Naive thymus-derived CD4-positive, alpha-beta T cell (primary cell): ENCODE measurements at places on chromosomes 5 and 9. TPM values are rescaled to one million over a fixed set of nuclear protein-coding genes. Genes with fewer than 3 reads are reported as not detected.

DNA sequence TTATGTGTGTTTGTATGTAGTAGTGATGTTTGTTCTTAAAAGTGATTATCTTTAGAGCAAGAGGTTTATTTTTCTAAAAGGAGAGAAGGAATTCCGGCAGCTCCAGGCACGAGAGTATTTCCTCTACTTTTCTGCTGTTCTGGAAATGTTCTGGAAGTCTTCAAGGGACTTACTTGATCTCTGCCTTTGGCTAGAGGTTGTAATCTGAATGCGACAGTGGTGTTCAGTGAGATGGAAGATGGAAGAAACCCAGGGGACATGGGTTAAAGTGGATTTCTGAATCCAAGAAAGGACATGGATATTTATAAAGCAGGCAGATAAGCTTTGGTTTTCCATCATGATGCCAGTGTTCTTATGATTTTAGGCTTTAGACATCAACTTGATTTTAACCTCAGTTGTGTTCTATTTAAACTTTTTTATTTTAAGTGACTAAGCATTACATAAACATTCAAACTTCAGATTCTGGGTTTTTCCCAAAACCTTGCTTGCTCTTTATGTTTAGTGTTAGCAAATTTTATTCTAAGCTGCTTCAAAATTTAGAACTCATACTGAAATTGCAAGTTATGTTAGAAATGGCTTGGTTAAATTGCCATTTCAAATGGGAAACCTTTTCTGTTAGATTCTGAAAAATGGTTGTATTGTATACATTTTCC is 3.6 kb downstream of the GPR21 start:
- no peak overlapping the region for H3K4me3 ChIP-seq
- DNase-seq, result no peak
- H3K36me3 ChIP-seq, result peaks cover 22% of the 10 kb centered on the region
- no peaks in the 10 kb centered on the region for H3K27me3 ChIP-seq
- H3K27ac ChIP-seq, result no peak overlapping the region
- H3K4me1 ChIP-seq, result no peaks in the 10 kb centered on the region

DNA sequence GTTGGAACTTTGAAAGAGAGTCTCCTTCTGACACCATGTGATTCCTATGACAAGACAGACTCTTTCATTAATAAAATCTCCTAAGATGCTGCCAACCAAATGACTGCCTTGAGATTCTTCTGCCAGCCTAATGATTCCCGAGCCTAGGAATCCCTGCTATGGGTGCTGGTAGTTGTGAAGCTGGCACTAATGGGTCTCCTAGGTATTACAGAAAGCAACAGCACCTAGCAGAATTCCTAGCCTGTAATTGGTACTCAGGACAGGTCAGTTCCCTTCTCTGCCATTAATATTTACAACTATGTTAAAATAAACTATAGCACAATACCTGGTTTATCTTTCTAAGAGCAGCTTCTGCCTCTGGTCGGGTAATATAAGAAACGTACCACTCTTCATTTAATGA is 19.3 kb downstream of the C5orf58 start:
- peaks cover 19% of the 10 kb centered on the region for H3K4me1 ChIP-seq
- no peaks in the 10 kb centered on the region for H3K27me3 ChIP-seq
- peaks cover 85% of the 10 kb centered on the region for H3K36me3 ChIP-seq
- H3K27ac ChIP-seq, result no peak overlapping the region
- DNase-seq, result no peak

DNA sequence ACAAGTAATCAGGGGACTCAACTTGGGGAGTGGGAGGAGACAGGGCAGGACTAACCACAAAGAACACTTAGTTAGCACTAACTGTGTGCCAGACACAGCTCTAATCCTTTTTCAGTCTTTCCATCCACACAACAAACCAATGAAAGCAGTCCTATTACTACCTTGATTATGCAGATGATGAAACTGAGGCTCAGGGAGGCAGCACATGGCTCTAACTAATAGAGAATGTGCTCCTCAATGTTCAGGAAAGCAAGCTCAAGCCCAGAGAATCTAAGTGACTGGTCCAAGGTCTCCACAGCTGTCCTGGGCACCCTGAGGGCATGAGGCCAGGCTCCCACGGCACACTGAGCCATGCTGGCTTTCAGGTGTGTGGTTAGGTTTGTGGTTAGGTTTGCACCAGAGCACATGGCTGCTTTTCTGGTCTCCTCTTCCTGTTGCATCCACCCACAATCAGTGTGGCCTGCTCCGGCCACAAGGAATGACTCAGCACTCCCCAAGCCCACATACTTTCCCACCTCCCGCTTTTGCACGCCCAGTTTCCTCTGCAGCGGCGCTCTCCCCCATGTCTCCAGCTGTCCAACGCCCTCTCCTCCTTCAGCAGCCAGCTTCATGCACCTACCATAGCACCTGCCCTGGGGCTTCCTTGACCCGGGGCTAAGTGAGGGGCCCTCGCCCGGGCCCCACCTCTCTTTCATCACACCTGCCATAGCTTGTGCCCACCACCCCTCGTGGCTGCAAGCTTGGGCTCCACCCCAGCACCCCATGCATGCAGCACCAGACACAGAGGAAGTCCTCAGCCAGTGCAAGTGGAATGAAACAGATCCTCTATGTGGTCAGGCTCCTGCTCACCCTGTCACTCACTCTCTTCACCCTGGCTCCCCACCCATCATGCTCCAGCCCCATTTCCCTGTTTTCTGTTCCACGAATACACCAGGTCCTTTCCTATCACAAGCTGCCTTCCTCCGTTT is 133.1 kb downstream of the GABBR2 start:
- no peak overlapping the region for H3K27ac ChIP-seq
- DNase-seq, result no peak
- H3K4me3 ChIP-seq, result no peak overlapping the region
- no peaks in the 10 kb centered on the region for H3K4me1 ChIP-seq
- no peaks in the 10 kb centered on the region for H3K27me3 ChIP-seq

OBP2B gene
- total RNA-seq, result not detected

C9orf72 gene
- total RNA-seq, result 25.9 TPM

PRUNE2 gene
- total RNA-seq, result not detected

CDH12 gene
- total RNA-seq, result not detected

GRCh38 chr5:67978171-67978570 is 237.4 kb upstream of the PIK3R1 start:
- no peaks in the 10 kb centered on the region for H3K36me3 ChIP-seq
- no peaks in the 10 kb centered on the region for H3K4me1 ChIP-seq
- H3K27me3 ChIP-seq, result no peaks in the 10 kb centered on the region
- H3K27ac ChIP-seq, result no peak overlapping the region

GRCh38 chr5:12623408-12623807 is 719.2 kb upstream of the CTNND2 start:
- H3K4me1 ChIP-seq, result no peaks in the 10 kb centered on the region
- H3K27me3 ChIP-seq, result no peaks in the 10 kb centered on the region
- no peak overlapping the region for H3K4me3 ChIP-seq

DNA sequence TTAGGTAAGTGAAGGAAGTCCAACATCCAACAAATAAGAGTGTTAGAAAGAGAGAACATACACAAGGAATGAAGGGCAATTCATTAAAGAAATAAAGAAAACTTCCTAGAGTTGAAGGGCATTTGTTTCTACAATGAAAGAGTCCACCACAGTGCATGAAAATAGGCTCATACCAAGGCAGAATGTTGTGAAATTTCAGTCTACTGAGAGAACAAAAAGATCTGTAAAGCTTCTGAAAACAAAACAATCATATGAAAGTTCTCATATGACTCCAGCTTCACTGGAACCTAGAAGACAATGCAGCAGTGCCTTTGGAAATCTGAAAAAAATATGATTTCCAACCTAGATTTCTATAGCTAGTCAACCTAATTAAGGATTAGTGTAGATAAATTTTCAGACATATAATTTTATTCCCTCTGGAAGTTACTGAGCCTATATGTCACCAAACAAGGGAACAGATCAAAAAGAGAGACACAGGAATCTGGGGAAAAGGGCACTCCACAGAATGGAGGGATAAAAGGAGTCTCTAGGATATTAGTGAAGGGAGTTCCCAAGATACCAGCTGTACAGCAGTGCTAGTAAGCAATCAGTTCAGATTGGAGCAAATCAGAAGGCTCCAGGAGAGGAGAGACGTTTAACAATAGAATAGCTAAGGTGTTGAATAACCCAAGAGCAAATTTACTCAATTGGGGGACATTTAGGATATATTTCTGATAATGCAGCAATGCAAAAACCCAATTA is 5.8 kb downstream of the C5orf58 start:
- DNase-seq, result no peak
- H3K27ac ChIP-seq, result no peak overlapping the region
- H3K4me1 ChIP-seq, result no peaks in the 10 kb centered on the region

- no peaks in the 10 kb centered on the region for H3K4me1 ChIP-seq
- H3K4me3 ChIP-seq, result no peak overlapping the region
- no peak for DNase-seq
- no peak overlapping the region for H3K27ac ChIP-seq
These were observed 21.1 kb upstream of the MEIKIN start for GRCh38 chr5:131966551-131966950.

NIM1K gene
- 0.74 and 0.97 TPM in 2 replicates for total RNA-seq

ANKRD18A gene
- 2.4 and 2.7 TPM in 2 replicates for total RNA-seq

DNA sequence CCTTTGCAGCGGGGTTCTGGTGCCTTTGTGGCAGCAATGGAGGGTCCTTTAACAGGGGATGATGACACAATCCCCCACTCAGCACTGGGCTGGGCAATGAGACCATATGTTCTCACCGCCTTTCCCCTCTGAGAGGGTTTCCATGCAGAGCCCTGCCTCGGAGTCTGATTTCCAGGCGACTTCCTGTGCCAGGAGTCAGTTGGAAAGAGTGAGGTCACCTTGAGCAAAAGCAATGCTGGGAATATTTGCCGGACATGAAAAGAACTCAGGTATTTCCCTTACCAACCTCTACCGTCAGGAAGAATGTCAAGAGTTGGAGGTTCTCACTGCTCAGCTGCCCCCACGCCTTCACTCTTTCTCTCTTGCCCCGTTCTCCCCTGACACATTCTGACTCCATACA is 284.2 kb upstream of the IRX1 start:
- H3K4me1 ChIP-seq, result no peaks in the 10 kb centered on the region
- H3K27me3 ChIP-seq, result no peaks in the 10 kb centered on the region
- H3K36me3 ChIP-seq, result no peaks in the 10 kb centered on the region
- no peak overlapping the region for H3K4me3 ChIP-seq
- DNase-seq, result no peak

MLANA gene
- not detected for total RNA-seq

DNA sequence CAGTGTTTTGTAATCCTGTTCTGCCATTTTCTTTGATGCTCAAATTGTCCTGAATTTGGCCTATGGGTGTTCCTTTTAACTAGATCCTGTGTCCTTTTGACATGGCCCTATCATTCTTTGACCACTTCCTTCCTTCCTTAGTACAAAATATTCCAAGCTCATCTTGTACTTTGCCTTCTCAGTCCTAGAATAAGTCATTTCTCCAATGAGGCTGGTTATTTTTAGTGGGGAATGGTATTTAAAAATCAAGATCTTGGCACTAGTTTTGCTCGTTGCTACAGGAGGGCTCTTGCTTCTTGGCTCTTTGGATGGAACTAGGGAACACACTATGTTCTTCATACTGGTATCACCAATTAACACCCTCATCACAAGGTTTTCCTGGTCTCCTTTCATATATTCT is 108.1 kb downstream of the UNC13B start:
- no peaks in the 10 kb centered on the region for H3K4me1 ChIP-seq
- no peak for DNase-seq
- H3K27me3 ChIP-seq, result peaks cover 4% of the 10 kb centered on the region
- H3K27ac ChIP-seq, result no peak overlapping the region

ANKRA2 gene
- total RNA-seq, result 56.5 TPM

DNA sequence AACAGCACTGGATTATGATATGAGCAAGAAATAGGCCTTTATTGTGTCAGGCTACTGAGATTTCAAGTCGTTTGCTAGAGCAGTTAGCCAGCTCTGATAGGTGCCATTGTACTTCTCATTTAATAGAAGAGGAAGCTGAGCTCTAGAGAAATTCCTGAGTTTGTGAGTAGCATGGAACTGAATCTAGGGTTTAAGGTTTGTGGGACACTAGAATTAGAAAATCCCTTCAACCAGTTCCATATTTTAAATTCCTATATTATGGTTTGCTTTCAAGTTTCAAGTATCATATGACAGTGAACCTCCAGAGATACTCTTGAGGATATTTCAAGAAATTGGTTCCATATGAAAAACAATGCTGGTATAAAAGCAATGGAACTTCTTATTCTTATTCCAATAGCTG is 87.6 kb downstream of the ANKRD55 start:
- H3K4me3 ChIP-seq, result no peak overlapping the region
- peaks cover 84% of the 10 kb centered on the region for H3K4me1 ChIP-seq
- H3K27me3 ChIP-seq, result no peaks in the 10 kb centered on the region
- peak overlapping the region; percentile 38 for H3K27ac ChIP-seq
- no peak for DNase-seq
- H3K36me3 ChIP-seq, result no peaks in the 10 kb centered on the region

MSANTD3 gene
- 7.5 TPM for total RNA-seq

DNA sequence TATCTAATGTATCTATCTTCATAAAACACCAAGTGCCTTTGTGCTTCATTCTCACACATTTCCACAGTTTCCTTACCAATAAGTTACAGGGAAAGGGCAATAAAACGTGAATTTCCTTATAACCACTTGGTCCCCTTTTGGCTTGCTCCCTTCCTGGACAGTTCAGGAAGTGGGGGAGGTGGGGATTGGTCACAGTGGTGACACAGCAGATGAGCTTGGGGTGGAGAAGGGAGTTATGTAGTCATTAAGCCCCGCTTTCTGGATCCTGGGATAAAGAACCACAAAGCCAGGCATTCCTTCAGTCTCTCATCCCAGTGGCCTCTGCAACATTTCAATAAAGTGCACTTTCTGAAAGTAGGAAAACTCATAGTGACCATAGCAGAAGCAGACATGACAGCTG is 47.1 kb upstream of the FYB1 start:
- DNase-seq, result no peak
- H3K4me1 ChIP-seq, result no peaks in the 10 kb centered on the region
- H3K27ac ChIP-seq, result no peak overlapping the region

- H3K27me3 ChIP-seq, result peaks cover 4% of the 10 kb centered on the region
- H3K36me3 ChIP-seq, result no peaks in the 10 kb centered on the region
- no peaks in the 10 kb centered on the region for H3K4me1 ChIP-seq
- H3K4me3 ChIP-seq, result no peak overlapping the region
- H3K27ac ChIP-seq, result no peak overlapping the region
- DNase-seq, result no peak
These were observed 6.3 kb upstream of the ANKRD34B start for GRCh38 chr5:80576383-80576782.

SLC34A3 gene
- total RNA-seq, result not detected

INSL4 gene
- not detected for total RNA-seq

DNA sequence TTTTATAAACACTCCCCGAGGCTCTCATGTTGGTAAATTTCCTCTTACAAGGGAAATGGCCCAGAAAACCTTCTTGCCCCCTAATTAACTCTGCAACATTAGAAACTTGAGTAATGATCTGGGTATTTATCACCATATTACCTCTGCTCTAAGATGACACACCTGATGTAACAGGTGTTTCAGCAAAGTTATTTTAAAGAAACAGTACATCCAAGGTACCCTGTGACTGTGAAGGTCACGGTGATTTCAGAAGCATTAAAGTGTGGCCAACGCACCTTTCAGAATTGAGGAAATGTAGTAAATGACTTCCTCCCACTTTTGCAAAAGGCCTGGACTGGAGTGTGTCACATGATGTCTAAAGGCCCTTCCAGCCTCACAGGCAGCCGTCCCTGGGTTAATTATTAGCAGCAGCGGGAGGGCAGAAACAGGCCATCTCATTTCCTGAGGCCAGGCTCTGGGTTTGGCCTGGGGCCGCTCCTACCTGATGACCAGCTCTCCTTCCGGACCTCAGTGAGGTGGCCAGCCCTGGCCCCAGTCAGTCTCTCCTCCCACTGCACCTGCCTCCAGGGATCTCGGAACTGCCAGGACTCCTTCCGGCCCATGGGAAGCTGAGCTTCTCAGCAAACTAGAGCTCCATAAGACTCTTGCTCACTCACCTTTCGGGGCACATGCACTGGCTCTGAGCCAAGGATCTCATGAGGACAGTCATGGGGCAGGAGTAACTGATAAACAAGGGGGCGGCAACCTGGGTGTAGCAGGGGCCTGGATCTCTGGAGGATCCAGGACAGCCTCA is 20.7 kb downstream of the PTPN3 start:
- no peaks in the 10 kb centered on the region for H3K4me1 ChIP-seq
- H3K4me3 ChIP-seq, result no peak overlapping the region
- H3K27me3 ChIP-seq, result no peaks in the 10 kb centered on the region
- no peak overlapping the region for H3K27ac ChIP-seq
- DNase-seq, result no peak
